ENCODE measurements at places on chromosomes 11 and 22.

DNA sequence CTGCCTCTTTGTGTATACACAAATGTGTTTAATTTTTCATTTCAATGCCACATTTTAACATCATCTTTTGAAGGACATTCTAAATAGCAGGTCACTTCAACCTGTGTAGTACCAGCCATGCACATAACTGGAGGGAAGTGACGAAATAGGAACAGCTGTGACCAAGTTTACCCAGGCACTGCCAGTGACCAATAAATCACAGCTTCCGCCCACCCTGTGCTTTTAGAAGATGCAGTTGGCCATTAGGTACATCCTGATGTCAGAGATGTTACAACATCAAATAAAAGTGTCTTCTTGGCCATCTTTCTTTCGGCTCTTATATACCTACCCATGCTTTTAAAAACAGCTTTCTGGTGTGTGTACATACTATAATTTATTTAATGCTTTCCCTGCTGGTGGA lies 7.8 kb downstream of the LDLRAD3 start:
- no peak for DNase-seq

DNA sequence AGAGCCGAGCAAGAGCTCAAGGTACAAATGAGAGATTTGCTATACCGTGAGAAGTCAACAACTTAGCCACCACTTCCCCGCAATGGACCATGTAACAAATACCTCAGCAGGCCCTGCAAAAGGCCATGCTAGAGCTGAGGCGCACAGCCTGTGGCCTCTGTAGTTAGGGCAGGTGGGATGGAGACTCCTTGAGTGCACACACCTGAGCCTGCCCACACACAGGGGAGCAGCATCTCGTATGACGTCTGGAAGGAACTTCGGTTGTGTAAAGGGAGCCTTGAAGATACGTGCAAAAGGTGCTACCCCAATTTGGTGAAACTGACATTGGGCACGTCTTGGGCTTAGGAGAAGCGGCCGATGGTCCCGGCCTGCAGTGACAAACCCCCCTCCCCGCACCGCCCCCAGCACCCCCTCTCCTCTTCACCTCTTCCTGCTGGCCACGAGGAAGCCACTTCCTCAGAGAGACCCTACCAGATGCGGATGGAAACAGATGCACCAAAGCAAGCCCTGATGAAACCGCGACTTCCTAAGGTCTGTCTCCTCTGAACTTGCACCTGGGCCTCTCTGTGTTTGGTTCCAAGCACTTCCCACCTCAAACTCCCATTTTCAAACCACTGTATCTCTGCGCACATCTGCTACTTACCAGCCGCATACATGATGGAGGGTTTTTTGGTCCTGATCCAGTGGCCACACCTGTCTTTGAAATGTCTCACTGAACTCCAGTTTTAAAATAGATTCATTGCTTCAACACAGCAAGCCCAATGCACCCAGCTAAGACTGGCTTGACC lies 10.6 kb downstream of the CDPF1 start:
- DNase-seq = no peak

DNA sequence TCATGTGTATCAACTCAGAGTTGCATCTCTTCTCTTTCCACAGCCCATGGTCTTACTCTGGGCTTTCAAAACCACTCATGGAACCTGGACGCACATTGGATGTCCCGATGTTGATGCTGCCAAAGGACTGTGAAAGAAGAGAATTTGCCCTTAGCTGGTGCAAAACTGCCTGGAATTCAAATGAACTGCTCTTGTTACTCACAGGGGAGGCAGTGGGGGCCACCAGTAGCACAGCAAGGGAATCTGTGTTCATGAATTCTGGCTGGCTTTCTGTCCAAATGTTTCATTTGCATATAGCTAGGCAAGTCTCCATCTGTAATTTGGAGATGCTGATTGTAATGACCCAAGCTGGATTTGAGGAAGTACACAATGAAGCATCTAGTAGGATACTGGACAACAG lies 24.9 kb downstream of the LMO2 start:
- no peak for DNase-seq

- DNase-seq = no peak
These were observed 17.4 kb downstream of the DRD2 start for GRCh38 chr11:113457784-113458183.

- no peak for DNase-seq
These were observed 79.6 kb downstream of the CELSR1 start for GRCh38 chr22:46457502-46458488.

GRCh38 chr22:37163575-37164504 lies 14.1 kb upstream of the IL2RB start:
- DNase-seq = no peak

DNA sequence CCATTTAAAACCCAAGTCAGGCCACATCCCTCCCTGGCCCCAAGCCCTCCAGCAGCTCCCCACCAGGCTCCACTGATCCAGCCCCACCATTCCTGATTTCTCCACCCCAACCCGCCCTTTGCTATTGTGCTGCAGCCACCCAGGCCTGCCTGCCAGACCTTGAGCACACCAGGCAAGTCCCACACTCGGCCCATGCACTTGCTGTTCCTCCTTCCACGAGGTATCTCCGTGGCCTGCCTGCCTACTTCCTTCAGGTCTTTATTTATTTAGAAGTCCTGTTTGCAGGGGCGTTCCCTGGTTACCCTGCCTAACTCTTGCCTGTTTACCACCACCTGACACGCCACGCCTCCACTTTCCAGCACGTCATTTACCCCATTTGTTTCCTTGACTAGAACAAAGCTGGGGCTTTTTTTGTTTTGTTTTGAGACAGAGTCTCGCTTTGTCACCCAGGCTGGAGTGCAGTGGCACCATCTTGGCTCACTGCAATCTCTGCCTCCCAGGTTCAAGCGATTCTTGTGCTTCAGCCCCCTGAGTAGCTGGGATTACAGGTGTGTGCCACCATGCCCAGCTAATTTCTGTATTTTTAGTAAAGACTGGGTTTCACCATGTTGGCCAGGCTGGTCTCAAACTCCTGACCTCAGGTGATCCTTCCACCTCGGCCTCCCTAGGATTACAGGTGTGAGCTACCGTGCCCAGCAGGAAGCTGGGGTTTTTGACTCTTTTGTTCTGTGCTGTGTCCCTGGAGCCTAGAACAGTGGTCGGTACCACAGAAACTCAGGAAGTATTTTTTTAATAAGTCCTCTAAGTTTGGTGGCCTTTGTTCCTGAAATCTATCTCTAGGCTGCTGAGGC lies 6.7 kb downstream of the CENPM start:
- DNase-seq = peak; percentile 85

- DNase-seq = no peak
These were observed 441.1 kb downstream of the TBC1D22A start for GRCh38 chr22:47203554-47203991.

GRCh38 chr11:58446294-58446693 lies 4.3 kb upstream of the OR5B12 start:
- DNase-seq = no peak

GRCh38 chr11:77062924-77063323 lies 3.8 kb upstream of the CAPN5 start:
- no peak for DNase-seq

DNA sequence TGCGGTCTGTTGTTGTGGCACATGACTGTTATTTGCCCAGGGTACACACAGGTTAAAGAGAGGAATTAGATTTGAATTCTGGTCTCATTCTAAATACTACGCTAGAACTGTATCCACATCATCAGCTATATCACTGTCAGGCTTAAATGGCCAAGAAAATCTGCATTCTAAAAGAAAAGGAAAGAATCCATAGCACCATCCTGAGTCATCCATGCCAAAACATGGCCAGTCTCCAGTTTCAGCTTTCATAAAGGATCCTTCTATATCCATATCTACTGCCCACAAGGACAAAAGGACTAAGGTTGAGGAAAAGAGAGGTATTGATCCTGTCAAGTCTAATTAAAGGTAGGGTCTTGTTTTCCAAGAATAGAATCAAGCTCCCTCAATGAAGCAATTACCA lies 73.6 kb upstream of the GDPD4 start:
- DNase-seq = no peak

Measured in activated T-helper 1 cell treated with Interleukin-2 at 50 U/mL for 16 hours (primary cell).